ENCODE measurements at places on chromosomes 11 and 22. TPM values are rescaled to one million over a fixed set of nuclear protein-coding genes. Genes with fewer than 3 reads are reported as not detected.
A peak's percentile ranks its signal among the peaks of the same experiment; 100 is the strongest.

- peaks cover 8% of the 10 kb centered on the region for H3K27me3 ChIP-seq
- no peaks in the 10 kb centered on the region for H3K4me1 ChIP-seq
- H3K4me3 ChIP-seq, result no peak overlapping the region
- no peak overlapping the region for H3K27ac ChIP-seq
- H3K36me3 ChIP-seq, result no peaks in the 10 kb centered on the region
Observed at GRCh38 chr11:57378186-57378585, 2.8 kb downstream of the PRG3 start.

DNA sequence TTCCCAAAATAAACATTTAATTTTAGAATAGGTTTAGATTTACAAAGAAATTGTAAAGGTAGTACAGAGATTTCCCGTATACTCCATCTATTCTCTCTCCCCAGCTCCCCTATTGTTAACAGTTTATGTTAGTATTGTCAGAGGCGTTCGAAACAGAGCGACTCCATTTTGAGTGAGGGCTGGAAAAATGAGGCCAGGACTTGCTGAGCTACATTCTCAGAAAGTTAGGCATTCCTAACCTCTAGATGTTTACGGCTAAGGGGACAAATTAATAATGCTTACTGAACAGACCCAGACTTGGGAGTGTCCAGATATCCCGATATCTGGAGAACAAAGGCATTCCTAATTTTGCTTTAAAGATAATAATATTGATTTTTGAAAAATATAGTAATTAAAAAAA lies 12.4 kb upstream of the NUP160 start:
- DNase-seq, result no peak
- H3K36me3 ChIP-seq, result peaks cover 1% of the 10 kb centered on the region
- H3K27ac ChIP-seq, result no peak overlapping the region

GRCh38 chr11:80144897-80145594 lies 704.2 kb upstream of the TENM4 start:
- H3K27me3 ChIP-seq, result no peaks in the 10 kb centered on the region
- no peaks in the 10 kb centered on the region for H3K4me1 ChIP-seq
- H3K36me3 ChIP-seq, result no peaks in the 10 kb centered on the region
- DNase-seq, result no peak

GRCh38 chr11:803770-804598 lies 1.0 kb downstream of the PIDD1 start:
- peaks cover 3% of the 10 kb centered on the region for H3K36me3 ChIP-seq
- H3K4me3 ChIP-seq, result peak overlapping the region; percentile 81
- peaks cover 27% of the 10 kb centered on the region for H3K4me1 ChIP-seq
- DNase-seq, result no peak

The MS4A6A gene
- not detected for total RNA-seq

GRCh38 chr11:42521994-42522393 lies 789.8 kb upstream of the API5 start:
- H3K36me3 ChIP-seq, result no peaks in the 10 kb centered on the region
- H3K27me3 ChIP-seq, result no peaks in the 10 kb centered on the region
- H3K27ac ChIP-seq, result no peak overlapping the region
- no peaks in the 10 kb centered on the region for H3K4me1 ChIP-seq

- no peak for DNase-seq
- H3K27ac ChIP-seq, result no peak overlapping the region
- no peak overlapping the region for H3K4me3 ChIP-seq
- no peaks in the 10 kb centered on the region for H3K4me1 ChIP-seq
Observed at GRCh38 chr11:79694368-79694767, 253.5 kb upstream of the TENM4 start.

- peak within 1 kb of the TSS; percentile 62 for H3K27ac ChIP-seq
- H3K4me3 ChIP-seq, result peak within 1 kb of the TSS; percentile 66
- peaks cover 24% of the 10 kb centered on the region for H3K4me1 ChIP-seq
Observed at GRCh38 chr11:45146072-45147016, at the start of gene PRDM11. Gene PRDM11, plus strand, starts transcription at chr11:45146639. Its CDS starts 35,128 bp downstream, at chr11:45181767.

DNA sequence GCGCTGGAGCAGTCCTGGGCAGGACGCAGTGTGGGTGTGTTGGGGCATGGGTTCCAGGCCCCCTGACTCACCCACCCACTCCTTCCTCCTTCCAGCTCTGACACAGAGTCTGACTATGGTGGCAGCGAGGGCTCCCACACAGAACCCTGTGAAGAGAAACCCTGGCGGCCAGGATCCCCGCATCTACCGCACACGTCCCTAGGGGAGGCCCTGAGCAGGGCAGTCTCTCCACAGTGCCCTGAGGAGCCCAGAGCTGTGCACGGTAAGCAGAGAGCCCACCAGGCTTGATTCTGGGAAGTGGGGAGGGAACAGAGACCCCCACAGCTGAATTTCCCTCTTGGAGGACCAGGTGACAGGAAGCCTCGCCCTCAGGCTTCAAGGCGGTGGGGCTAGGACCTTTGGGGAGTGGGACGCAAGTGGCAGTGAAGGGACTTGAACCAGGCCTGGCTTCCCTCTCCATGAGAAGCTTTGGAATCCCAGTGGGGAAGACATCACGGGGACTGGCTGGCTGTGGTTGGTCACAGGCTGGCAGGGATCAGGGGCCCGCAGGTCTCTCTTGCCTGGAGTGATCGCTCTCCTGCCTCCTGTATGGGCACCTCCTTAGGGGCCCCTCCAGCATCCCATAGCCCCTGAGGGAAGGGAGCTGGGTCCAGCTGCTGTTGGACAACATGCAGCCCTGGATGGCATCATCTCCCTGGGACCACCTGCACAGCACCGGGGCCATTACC lies 96.4 kb upstream of the PARVA start:
- H3K4me1 ChIP-seq, result peaks cover 3% of the 10 kb centered on the region
- no peak overlapping the region for H3K4me3 ChIP-seq
- H3K36me3 ChIP-seq, result no peaks in the 10 kb centered on the region
- H3K27ac ChIP-seq, result no peak overlapping the region
- no peaks in the 10 kb centered on the region for H3K27me3 ChIP-seq

DNA sequence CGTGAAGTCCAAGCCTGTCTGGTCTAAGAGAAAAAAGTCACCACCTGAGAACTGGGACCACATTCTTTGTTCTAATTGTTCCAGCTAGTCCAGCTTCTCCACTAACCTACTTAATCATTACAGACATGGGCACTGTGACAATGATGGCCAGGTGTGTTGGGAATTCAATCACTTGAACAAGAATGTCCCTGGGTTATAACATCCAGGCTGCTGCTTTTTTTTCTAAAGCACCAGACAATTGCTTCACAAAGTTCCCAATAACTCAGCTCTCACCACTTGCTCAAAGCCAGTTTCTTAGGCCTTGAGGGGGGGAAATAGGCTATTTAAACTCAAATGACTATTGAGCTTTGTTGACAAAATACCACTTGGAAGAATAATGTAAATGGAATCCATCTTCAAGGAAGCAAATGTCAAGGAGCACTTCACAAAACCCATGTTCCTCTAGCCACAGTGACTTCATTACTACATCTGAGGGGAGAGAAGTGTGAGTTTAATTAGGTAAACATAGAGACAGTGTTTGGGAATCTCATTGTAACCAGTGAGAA lies 80.3 kb downstream of the ME3 start:
- H3K36me3 ChIP-seq, result peaks cover 4% of the 10 kb centered on the region
- H3K27ac ChIP-seq, result no peak overlapping the region
- DNase-seq, result no peak
- peaks cover 24% of the 10 kb centered on the region for H3K4me1 ChIP-seq

DNA sequence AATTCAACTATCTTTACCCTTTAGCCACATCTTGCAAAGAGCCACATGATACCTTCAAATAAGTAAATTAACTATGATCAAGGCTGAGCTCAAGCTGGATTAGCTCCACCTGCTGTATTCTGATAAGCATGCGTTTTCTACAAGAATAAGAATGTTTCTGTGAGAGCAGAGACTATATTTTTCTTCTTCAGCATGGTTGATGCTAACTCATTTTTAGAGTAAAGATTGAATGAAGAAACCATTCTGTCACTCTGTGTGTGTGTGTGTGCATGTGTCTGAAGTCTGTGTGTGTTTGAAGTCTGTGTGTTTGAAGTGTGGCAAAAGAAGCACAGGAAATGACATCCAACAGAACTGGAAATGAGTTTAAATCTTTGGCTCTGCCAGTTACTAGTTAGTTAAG lies 12.0 kb upstream of the LAYN start:
- peak overlapping the region; percentile 42 for H3K27ac ChIP-seq
- no peak overlapping the region for H3K4me3 ChIP-seq
- peaks cover 47% of the 10 kb centered on the region for H3K4me1 ChIP-seq
- no peaks in the 10 kb centered on the region for H3K36me3 ChIP-seq
- no peak for DNase-seq

DNA sequence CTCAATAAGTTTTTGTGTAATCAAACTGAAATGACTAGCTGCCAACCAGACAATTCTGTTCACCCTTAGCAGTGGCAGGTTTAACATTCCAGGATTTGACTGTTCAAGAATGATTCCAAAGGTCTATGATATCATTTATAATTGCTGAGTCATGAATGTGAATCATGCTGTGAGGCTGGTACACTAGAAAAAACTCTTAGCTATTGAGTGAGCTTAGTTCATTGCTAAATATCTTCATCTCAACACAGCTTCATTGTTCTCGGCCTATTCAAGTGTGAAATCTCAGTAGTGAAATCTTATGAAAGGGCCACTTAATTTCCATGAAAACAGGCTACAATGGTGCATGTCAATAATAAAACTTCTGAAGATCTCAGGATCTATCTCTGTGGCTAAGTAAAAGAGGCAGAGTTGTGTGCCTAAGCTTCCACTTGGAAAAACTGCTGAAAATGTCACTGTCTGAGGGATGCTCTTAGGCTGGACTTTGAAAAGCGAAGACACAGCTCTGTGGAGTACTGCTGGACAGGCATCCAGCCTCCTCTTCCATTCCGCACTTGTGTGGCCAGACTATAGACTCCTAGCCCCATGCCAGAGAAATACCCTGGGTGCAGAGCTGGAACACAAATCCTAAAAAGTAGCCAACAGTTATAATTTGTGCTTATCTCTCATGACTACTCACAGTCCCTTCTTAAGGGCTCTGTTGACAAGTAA lies 12.8 kb downstream of the AQP11 start:
- H3K36me3 ChIP-seq, result peaks cover 3% of the 10 kb centered on the region
- no peak for DNase-seq
- H3K27me3 ChIP-seq, result no peaks in the 10 kb centered on the region
- H3K27ac ChIP-seq, result no peak overlapping the region
- H3K4me1 ChIP-seq, result no peaks in the 10 kb centered on the region
- H3K4me3 ChIP-seq, result no peak overlapping the region

DNA sequence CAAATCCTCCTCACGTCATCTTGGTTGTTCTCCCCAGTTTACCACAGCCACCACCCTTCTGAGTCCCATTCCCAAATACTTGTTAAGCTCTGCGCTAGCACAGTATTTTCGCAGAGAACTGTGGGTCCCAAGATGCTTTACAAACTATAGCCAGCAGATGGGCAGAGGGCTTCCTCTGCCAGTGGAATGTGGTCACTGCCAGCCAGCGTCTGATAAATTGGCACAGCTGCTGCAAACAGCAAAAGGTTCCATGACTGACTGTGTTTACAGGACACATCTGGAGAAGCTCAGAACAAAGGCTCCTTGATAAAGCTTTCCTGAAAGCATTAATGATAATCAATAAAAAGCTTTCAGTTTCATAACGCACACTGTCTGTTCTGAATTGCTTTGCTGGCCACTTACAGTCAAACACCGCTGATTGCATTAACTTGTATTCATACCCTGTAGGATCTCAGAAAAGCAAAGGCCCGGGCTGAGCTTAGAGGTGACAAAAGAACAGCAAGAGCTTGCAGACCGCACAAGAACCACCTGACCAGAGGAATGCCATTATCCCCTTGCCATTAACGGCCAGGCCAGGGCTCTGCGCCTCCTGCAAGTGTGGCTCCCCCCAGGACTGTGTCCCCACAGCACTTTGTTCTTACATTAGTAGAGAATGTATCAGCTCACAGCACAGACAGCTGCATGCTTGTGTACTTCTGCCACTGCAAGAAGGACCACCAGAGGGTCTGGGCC lies 120.6 kb downstream of the MICAL3 start:
- no peaks in the 10 kb centered on the region for H3K4me1 ChIP-seq
- peaks cover 1% of the 10 kb centered on the region for H3K36me3 ChIP-seq
- H3K27me3 ChIP-seq, result no peaks in the 10 kb centered on the region
- DNase-seq, result no peak
- H3K4me3 ChIP-seq, result no peak overlapping the region

The GLYAT gene
- total RNA-seq, result not detected

The WNT11 gene
- total RNA-seq, result 0.96 TPM

The CHRNA10 gene
- total RNA-seq, result 2.7 TPM

The DSCAML1 gene
- total RNA-seq, result 1.4 TPM

The BATF2 gene
- total RNA-seq, result 0.33 TPM

GRCh38 chr11:127670374-127671119 lies 670.0 kb upstream of the KIRREL3 start:
- H3K27me3 ChIP-seq, result no peaks in the 10 kb centered on the region
- H3K27ac ChIP-seq, result no peak overlapping the region
- no peaks in the 10 kb centered on the region for H3K36me3 ChIP-seq
- H3K4me3 ChIP-seq, result no peak overlapping the region
- no peak for DNase-seq

- no peak overlapping the region for H3K27ac ChIP-seq
- H3K27me3 ChIP-seq, result peaks cover 37% of the 10 kb centered on the region
- peaks cover 1% of the 10 kb centered on the region for H3K36me3 ChIP-seq
- H3K4me1 ChIP-seq, result peaks cover 17% of the 10 kb centered on the region
- no peak for DNase-seq
- H3K4me3 ChIP-seq, result no peak overlapping the region
Observed at GRCh38 chr11:16611401-16611921, 127.0 kb upstream of the C11orf58 start.

- no peaks in the 10 kb centered on the region for H3K36me3 ChIP-seq
- no peak overlapping the region for H3K27ac ChIP-seq
- H3K4me1 ChIP-seq, result peaks cover 13% of the 10 kb centered on the region
- no peak for DNase-seq
Observed at GRCh38 chr11:2914455-2915195, 14.6 kb downstream of the PHLDA2 start.

DNA sequence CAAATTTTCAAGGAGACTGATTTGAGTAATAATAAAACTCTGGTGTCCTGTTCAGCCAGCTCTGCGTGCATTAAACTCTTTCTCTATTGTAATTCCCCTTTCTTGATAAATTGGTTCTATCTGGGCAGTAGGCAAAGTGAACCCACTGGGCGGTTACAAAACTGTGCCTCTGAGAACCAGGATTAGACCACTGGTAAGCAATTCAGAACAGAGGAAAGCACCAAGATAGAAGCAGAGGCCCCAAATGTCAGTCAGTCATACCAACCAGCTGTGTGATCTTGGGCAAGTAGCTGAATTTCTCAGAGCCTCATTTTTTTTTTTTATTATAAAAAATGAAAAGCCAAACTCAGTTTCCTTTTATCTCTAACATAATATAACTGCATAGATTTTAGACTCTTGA lies 54.9 kb downstream of the TRIM44 start:
- H3K4me3 ChIP-seq, result no peak overlapping the region
- peaks cover 9% of the 10 kb centered on the region for H3K4me1 ChIP-seq
- no peak overlapping the region for H3K27ac ChIP-seq
- DNase-seq, result no peak

DNA sequence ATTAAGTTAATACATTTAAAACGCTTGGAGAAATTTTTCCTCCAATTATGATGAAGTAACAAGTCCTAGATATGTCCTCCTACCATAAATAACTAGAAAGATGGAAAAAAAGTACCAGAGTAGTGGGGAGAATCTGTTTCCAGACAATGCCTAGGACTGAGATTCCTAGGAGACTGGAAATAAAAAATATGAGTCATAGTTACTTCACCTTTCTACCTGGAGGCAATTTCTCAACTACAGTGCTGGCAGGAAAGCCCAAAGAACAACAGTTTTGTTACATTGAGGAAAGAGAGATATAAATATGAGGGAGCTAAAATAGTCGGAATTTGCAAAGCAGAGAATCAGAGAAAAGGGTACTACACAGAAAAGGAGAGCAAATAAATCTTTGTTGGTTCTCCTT lies 202.1 kb upstream of the ARHGAP42 start:
- H3K36me3 ChIP-seq, result no peaks in the 10 kb centered on the region
- no peaks in the 10 kb centered on the region for H3K4me1 ChIP-seq
- DNase-seq, result no peak
- H3K27me3 ChIP-seq, result no peaks in the 10 kb centered on the region
- no peak overlapping the region for H3K27ac ChIP-seq
- no peak overlapping the region for H3K4me3 ChIP-seq
